ENCODE measurements at places on chromosomes 2 and 18.

DNA sequence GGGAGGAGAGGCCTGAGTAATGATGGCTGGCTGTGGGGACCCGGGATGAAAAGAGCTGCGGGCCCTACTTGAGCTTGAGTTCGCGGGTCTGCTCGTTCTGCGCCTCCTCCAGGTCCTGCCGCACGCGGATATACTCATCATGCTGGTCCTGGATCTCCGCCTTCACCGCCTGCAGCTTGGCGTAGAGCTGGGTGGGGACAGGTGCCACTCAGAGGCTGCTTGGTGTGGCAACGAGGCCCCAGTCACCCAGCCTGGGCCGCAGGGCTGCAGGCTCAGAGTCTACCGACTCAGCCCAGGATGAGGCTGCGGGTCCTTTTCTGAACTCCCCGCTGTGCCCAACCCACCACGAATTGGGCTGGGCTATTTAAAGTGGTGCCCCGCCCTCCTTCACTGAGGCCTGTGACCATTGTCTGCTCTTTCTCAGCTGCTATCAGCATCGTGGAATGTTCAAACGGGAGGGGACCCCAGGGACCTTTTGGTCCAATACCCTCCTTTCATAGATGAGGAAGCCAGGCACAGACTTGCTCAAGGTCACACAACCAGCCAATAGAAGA lies 28.0 kb downstream of the KIF3C start:
- DNase-seq = no peak

GRCh38 chr18:49321797-49322461 lies 138.5 kb downstream of the DYM start:
- no peak for DNase-seq

DNA sequence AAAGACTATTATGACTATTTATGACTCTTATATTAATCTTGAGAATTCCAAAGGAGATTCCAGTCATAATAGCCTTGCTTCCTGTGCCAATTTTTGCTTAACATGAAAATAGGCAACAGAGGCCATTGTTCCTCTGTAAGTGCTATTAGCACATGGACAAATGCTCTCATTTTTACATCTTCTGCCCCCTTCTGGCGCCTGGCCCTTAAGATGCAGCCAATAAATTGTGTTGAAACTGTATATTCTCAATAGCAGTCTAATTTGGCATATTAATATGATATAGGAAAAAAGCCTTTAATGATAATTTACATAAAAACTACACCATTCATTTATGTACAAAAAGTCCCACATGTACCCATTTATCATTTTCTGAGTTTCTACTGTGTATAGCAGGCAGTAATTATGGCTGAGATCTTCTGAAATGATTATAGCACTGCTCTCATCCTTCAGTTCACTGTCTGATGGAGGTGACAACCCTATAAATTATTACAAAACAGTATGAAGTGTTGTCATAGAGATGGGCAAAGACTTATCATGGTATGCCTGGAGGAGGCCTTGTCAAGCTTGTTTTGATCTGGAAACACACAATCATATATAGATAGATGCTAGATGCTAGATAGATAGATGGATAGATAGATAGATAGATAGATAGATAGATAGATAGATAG lies 613.3 kb downstream of the TSN start:
- DNase-seq = no peak

DNA sequence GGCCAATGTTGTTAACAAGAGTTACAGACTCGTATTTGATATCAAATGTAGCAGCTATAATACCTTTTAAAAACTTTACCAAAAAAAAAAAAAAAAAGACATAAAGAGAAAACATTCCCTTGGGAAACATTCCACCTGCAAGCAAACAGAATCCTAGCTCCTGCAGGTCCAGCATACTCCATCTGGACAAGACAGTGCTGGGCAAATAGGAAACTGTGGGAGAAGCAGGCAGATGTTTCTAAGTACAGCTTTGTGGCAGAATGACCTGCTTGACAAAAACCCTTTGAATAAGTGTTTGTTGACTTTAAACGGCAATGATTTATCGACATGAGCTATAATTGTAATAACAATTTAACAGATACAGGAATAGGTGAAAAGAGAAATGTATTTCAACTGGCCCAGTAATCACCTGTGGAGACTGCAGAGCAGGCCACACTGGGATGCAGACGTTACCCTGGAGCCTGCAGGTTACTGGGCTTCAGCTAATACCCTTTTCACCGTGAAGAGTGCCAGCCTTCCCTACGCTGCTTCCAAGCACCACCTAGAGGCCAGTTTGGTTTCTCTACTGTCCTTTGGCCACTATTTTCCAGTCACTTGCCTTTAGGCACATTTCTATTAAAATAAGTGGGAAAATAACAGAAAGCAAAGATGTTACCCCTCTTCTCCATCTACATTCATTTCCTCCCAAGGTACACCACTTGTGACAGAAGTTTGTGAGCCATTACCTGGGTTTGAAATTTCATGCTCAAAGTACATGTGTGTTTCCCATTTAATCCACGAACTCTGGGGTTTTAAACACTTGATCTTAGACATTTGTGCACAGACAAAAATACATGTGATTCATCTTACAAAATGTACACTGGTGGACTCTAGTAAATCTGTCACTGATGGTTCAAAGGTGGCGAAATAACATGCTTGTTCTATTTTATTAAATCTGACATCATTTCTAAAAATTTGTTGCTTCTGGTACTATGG lies 96.9 kb upstream of the ZNF397 start:
- DNase-seq = peak; percentile 15

DNA sequence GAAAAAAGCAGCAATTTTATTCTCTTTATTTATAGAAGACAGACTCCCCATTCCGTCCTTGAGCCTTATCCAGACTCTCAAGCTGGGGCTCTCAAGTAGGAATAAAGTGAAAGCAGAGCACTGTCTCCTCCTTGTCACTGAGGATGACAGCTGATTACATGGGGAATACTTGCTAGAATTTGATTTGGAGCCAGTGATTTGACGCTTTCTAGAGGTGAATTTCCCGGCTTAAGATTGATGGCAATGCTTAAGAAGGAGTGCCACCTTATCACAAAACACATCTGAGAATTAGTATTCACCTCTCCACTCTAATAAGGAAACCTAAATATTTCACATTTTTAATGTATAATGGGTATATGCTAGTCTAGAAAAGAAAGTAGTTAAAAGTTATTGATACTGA lies 135.4 kb upstream of the SLC39A10 start:
- no peak for DNase-seq

- no peak for DNase-seq
These were observed 541.6 kb downstream of the SLC4A3 start for GRCh38 chr2:220168891-220169546.

- DNase-seq = no peak
These were observed 46.5 kb upstream of the NR4A2 start for GRCh38 chr2:156379071-156379470.

DNA sequence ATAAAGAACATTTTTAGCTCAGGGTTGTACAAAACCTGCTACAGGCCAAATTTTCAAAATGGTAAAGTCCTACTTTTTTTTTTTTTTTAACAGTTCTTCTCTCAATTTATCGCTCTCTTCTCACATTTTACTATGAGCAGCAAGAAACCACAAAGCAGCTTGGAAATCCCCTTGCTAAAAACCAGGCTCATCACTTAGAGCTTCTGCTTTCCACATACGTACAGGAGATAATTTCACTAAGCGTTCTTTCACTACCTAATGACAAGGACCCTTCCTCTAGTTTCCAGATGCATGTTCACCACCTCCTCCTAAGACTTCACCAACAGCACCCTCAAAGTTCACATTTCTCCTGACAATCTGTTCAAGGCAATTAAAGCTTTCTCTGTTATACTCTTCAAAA lies 294.9 kb upstream of the CYRIA start:
- DNase-seq = no peak

DNA sequence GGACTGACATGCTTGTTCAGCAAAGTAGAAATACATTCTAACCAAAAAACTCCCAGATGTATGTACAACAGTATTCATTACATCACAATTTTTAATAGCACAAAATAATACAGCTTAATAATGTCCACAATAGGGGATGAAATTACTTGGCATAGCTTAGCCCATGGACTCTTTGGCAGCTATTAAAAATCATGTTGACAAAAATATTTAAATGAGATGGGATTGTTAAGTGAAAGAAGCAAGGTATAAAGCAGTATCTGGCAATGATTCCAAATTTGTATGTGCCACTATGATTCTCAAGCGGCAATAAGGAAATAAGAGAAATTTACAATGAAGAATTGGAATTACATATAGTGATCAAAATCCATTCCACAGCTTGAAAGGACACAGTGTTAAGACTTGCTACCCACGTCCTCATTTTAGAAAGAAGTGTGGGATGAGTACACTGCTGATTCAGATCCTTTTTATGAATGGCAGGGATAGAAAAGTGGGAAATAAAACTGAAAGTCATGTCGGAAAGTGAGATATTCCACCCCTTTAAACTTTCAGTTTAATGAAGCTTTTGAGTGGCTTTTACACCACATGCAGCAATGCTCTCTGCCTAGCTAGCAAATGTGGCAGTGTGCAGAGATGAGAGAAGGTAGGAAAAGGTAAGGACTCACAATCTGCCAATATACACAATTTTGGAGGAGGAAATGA lies 2.4 kb downstream of the GAREM1 start:
- no peak for DNase-seq

DNA sequence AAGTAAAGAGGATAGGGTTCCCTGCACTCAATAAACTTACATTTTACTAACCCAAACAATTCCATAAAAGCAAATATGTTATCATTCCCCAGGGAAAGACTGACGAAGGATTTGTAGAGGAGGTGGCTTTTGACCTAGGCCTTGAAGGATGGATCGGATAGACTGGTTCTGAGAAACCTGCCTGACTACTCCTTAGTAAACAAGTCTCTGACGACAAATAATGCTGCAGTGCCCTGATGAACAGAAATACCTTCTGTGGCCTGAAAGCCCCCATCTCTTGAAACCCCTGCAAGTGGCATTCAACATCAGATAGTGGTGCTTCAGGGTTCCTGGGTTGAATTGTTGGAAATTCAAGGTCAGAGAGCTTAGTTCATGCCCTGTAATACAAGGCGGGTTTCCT lies 19.2 kb downstream of the PRKCE start:
- DNase-seq = no peak

GRCh38 chr18:22043837-22044236 lies 125.6 kb upstream of the GATA6 start:
- DNase-seq = no peak

GRCh38 chr18:21513292-21513691 lies 87.2 kb downstream of the ESCO1 start:
- no peak for DNase-seq

DNA sequence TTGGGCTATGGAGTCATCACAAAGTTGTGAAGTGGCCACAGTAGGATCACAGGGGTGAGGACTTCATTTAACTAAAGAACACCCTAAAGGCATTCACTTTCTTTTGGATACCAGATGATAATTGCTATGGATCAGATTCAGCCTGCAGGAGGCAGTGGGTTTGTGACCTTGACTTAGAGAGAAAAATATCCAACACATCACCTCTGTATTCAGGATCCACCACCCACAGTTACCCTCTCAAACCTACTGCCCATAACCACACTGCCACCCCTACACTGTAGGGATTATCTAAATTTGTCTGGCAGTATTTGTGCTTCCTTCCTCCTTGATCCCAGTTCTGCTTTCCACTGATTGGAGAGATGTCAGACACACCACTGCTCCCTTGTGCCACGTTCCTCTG lies 269.4 kb downstream of the MYCN start:
- no peak for DNase-seq

DNA sequence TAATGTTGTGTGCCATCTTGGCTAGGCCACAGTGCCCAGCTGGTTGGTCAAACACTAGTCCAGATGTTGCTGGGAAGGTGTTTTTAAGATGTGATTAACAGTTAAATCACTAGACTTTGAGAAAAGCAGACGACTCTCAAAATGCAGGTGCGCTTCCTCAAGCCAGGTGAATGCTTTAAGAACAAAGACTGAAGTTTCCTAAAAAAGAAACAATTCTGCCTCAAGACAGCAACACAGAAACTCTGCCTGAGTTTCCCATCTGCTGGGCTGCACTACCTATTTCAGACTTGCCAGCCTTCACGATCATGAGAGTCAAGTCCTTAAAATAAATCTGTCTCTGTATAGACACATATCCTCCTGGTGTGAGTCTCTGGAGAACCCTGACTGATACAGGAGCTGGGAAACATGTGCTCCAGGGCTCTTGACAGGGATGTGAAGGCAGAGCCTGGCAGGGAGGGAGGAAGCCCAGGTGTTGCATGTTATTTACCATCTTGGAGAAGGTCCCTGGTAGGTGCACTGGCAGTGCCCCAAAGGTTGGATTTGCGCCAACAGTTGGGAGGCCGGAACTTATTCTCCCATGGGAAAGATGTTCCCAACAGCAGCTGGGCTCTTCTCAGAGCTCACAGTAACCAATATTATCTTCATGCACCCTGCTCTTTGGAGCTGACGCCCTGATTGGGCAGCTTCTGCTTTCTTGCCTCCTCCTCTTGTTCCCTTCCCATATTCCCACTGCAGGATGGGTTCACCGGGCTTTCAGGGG lies 43.9 kb downstream of the ST6GAL2 start:
- no peak for DNase-seq

Data from CD8-positive, alpha-beta T cell (primary cell).